ENCODE measurements at places on chromosomes 13 and 19.

- no peak for DNase-seq
Measured at GRCh38 chr13:48564056-48564455, 31.2 kb upstream of the RCBTB2 start.

GRCh38 chr13:109366525-109366924, 419.9 kb downstream of the IRS2 start:
- DNase-seq, result no peak

GRCh38 chr19:10412257-10412977, 7.9 kb upstream of the PDE4A start:
- no peak for DNase-seq

GRCh38 chr13:110426735-110427134, 119.7 kb downstream of the COL4A2 start:
- DNase-seq, result no peak

DNA sequence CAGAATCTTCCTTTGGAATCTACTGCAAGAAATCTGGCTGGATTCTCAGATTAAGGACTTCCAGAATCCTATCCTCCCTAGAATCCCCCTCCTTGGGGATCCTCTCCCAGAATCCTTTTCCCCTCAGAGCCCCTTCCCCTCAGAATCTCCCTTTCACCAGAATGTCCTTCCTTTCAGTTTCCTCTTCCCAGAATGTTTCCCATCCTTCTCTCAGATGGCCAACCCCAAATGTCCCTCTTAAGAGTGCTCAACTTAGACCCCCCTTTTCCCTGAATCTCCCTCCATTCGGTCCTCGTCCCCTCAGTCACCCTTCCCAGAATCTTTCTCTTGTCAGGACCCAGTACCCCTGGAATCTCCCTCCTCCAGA, 584 bp upstream of the RPS16 start:
- no peak for DNase-seq

DNA sequence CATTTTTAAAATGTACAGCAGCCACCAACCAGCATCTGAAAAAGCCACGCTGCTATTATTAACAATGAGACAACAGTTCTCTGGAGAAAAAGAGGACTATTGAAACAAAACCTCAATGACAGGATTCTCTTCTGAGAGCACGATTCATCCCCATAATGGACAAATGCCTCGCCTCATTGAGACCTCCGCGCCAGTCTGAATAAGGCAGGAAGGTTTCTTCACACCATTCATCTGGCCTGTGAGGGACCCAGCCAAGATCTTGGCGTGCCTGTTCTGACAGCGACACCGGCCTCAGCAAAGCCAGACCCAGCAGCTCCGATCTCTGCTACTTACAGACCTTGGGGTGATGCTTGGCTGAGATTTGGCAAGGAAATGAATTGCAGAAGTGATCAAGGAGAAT, 14.8 kb downstream of the SMIM7 start:
- no peak for DNase-seq

DNA sequence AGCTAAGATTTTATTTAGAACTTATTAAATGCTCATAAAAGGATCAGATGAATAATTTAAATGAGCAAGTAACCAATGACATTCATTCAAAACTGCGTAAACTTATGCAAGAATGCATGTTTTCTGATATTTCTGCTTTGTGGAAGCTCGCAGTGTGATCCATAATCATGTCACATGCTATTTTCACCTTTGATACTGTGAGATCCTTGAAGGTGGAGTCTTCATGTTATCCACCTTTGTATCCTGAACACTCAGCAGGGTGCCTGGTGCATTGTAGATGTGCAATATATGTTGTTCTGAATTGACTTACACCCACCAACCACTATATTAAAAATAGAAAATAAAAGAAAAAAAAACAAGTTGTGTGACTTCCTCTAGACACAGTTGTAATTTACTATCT, 333.5 kb downstream of the DCT start:
- no peak for DNase-seq
